Upper lobe of right lung (tissue), 1 donor: ENCODE measurements at places on chromosomes 16 and 17. TPM values are rescaled to one million over a fixed set of nuclear protein-coding genes. Genes with fewer than 3 reads are reported as not detected.

DNA sequence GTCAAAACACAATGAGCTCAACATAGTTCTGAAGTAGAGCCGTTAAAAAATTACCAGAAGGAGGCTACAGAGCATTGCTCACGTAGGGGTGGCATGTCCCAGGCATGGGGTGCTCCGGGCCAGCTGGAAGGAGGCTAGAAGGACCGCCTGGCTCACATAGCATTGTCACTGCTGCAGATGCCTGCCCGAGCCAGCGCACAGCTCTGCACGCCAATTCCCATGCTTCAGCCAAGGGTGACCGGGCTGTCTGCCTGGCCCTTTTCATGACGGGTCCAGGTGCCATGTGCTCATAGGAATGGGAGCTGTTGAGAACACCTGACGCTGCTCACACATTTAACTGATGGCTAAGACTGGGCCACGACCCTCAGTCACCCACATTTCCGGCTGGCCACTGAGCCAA lies 228.9 kb upstream of the FOXF1 start:
- no peak overlapping the region for H3K27ac ChIP-seq
- H3K27me3 ChIP-seq: peaks cover 12% of the 10 kb centered on the region
- no peaks in the 10 kb centered on the region for H3K4me1 ChIP-seq
- DNase-seq: no peak
- no peaks in the 10 kb centered on the region for H3K36me3 ChIP-seq
- no peak overlapping the region for H3K4me3 ChIP-seq

DNA sequence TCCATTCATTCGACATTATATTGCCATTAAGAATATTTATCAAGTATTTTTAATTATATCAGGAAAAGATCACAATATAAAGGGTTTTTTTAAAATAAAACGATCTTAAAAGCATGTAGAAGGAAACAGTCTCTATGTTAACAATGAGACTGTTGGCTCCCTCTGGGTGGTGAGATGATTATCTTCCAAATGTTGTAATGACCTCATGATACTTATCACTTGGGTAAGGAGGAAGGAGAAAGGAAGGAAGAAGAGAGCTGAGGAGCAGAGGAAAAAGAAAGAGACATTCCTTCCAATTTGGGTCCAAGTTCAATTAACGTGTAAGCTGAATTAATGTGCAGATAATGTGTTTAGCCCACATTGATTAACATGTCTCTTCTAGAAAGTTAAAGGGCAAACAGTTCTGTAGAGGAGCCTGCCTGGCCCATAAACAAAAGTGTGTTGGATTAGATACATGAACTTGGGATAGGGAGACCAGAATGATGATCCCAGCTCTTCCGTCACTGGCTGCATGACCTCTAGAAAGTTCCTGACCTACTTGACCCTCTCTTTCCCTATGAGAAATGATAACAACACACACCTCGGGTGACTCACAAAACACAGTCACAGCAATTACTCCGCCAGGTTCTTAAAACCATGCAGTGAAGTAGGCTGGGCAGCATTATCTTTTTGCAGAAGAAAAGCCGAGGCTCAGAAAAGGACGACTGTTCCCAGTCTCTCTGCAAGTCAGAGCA lies 32.0 kb downstream of the PIMREG start:
- H3K4me3 ChIP-seq: no peak overlapping the region
- no peaks in the 10 kb centered on the region for H3K4me1 ChIP-seq
- no peak overlapping the region for H3K27ac ChIP-seq

GRCh38 chr16:3968551-3968950 lies 88.0 kb upstream of the CREBBP start:
- no peaks in the 10 kb centered on the region for H3K4me1 ChIP-seq
- no peaks in the 10 kb centered on the region for H3K27me3 ChIP-seq
- no peak for DNase-seq
- H3K36me3 ChIP-seq: peaks cover 13% of the 10 kb centered on the region
- no peak overlapping the region for H3K27ac ChIP-seq

DNA sequence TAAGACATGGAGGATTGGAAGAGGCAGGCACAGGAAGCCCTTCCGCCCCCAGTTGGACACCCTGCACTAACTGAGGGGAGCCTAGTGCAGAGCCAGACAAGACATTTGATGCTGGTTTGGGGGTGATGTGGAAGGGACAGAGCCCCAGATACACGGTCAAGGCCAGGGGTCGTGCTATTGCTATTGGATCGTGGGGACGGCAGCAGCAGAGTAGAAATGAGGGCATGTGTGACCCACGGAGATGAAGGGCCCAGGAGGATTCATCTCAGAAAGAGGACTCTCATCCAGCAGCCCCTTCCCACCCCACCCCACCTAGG lies 2.0 kb upstream of the VAMP2 start:
- H3K36me3 ChIP-seq: peaks cover 16% of the 10 kb centered on the region
- H3K27ac ChIP-seq: peak overlapping the region; percentile 98
- peak overlapping the region; percentile 9 for H3K4me3 ChIP-seq

AOC2 gene
- 2.0 TPM for total RNA-seq

- H3K27ac ChIP-seq: no peak overlapping the region
- no peak for DNase-seq
- no peaks in the 10 kb centered on the region for H3K4me1 ChIP-seq
- no peak overlapping the region for H3K4me3 ChIP-seq
- no peaks in the 10 kb centered on the region for H3K27me3 ChIP-seq
These were observed 15.6 kb upstream of the PDK2 start for GRCh38 chr17:50079334-50080095.

RSKR gene
- 12.3 TPM for total RNA-seq

DNA sequence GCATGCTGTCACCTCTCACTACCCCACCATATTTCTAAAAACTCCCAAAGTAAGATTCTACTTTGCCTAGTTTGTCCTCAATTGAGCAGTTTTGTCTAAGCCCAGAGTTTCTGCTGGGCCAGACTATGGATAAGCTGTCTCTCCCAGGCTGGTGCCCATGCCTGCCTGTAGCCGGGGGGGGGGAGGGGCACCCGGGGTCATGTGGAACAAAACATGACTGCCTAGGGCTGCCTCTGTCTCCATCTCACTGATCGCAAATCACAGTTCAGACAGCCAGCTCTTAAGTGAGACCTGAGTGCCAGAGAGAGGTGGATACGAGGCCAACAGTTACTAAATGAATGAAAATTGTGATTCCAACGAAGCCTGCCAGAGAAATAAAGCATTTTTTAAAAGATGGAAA lies 78.8 kb upstream of the RPRML start:
- no peaks in the 10 kb centered on the region for H3K4me1 ChIP-seq
- H3K36me3 ChIP-seq: peaks cover 28% of the 10 kb centered on the region
- H3K27ac ChIP-seq: no peak overlapping the region
- no peaks in the 10 kb centered on the region for H3K27me3 ChIP-seq
- no peak overlapping the region for H3K4me3 ChIP-seq

GRCh38 chr16:73040136-73040535 lies 7.8 kb downstream of the ZFHX3 start:
- no peaks in the 10 kb centered on the region for H3K36me3 ChIP-seq
- no peak for DNase-seq
- peaks cover 38% of the 10 kb centered on the region for H3K4me1 ChIP-seq
- H3K4me3 ChIP-seq: no peak overlapping the region
- no peak overlapping the region for H3K27ac ChIP-seq

GRCh38 chr17:76792348-76792747 lies 54.4 kb downstream of the MFSD11 start:
- H3K4me1 ChIP-seq: no peaks in the 10 kb centered on the region
- no peaks in the 10 kb centered on the region for H3K27me3 ChIP-seq

CCDC78 gene
- total RNA-seq: 0.78 TPM

GRCh38 chr16:55016515-55016914 lies 85.8 kb downstream of the IRX5 start:
- H3K27ac ChIP-seq: no peak overlapping the region
- DNase-seq: no peak
- H3K4me3 ChIP-seq: no peak overlapping the region
- peaks cover 7% of the 10 kb centered on the region for H3K27me3 ChIP-seq
- no peaks in the 10 kb centered on the region for H3K36me3 ChIP-seq

DNA sequence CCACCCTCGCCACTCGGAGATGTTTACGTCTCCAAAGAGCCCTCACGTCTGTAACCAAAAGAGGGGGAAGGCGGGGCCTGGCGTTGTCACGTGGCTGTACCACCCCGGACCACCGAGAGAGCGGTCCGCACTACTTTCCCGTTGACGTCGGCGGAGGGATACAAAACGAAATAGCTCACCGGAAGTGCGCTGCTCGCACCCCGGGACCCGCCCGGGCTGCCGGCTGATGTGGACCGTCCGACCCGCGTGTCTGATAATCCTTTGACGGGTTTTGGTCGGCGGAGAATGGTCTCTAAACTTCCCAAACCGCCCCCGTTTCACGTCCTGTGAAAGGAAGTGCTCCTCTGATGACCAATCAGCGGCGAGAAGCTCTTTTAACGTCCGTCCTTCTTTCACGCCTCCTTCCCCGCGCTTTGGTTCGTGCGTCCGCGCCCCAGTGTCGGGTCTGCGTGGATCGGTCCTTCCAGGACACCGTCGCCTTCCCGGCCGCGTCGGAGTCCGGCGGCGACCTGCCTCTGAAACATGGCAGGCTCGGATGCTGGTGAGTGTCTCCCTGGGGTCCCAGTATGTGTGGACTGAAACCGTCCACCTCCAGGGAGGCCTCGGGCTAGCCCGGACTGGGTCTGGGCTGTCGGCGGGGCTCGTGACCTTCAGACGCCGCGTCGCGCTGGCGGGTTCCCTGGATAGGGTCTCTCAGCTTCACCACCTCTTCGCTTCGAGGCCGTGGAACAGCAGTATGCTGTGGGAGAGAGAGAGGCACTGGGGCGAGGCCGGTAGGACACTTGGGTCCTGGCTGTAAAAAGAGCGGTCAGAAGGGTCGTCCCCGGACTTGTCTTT lies at the start of gene CEP95:
TSS of gene CEP95 (plus strand) at position 402 of the 837 bp plus-strand sequence. CDS start at position 523, 121 bp downstream.
- no peaks in the 10 kb centered on the region for H3K27me3 ChIP-seq
- peaks cover 63% of the 10 kb centered on the region for H3K36me3 ChIP-seq
- peak; percentile 98 for DNase-seq
- H3K4me3 ChIP-seq: peak within 1 kb of the TSS; percentile 81
- peaks cover 42% of the 10 kb centered on the region for H3K4me1 ChIP-seq

GRCh38 chr17:45791041-45791582 lies 7.0 kb downstream of the CRHR1 start:
- no peak overlapping the region for H3K27ac ChIP-seq
- H3K36me3 ChIP-seq: no peaks in the 10 kb centered on the region
- DNase-seq: no peak
- H3K4me3 ChIP-seq: no peak overlapping the region
- H3K4me1 ChIP-seq: no peaks in the 10 kb centered on the region

DNA sequence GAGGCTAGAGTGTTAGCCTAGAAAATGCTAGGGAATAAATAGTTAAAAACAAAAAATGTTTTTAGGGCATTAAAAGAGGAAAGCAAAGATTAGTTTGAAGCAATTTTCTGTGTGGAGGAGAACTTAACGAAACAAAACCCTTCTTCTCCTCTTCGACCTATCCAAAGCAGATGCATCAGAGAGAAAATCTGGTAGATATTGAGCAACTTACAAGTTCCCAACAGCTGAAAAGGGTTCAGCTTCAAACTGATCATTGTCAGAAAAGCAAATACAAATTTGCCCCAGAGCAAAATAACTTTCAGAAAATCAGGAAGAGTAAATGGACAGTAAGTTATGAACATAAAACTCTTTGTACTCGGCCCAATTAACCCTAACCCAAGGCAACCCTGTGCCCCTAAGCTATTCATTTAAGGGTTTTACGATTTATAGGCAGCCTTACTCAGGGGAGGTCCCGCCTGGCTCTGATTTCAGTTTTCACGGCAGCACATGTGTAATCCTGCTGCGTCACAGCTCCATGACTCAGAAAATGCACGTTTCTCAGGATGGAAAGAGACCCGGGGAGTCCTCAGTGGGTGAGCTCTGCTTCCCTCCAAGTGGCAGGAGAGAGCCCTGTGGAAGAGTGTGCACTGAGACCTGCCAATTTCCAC lies 405.7 kb upstream of the SALL1 start:
- no peak overlapping the region for H3K27ac ChIP-seq
- H3K4me1 ChIP-seq: no peaks in the 10 kb centered on the region
- no peak for DNase-seq
- H3K36me3 ChIP-seq: no peaks in the 10 kb centered on the region
- no peaks in the 10 kb centered on the region for H3K27me3 ChIP-seq

KRTAP2-3 gene
- total RNA-seq: not detected

DNA sequence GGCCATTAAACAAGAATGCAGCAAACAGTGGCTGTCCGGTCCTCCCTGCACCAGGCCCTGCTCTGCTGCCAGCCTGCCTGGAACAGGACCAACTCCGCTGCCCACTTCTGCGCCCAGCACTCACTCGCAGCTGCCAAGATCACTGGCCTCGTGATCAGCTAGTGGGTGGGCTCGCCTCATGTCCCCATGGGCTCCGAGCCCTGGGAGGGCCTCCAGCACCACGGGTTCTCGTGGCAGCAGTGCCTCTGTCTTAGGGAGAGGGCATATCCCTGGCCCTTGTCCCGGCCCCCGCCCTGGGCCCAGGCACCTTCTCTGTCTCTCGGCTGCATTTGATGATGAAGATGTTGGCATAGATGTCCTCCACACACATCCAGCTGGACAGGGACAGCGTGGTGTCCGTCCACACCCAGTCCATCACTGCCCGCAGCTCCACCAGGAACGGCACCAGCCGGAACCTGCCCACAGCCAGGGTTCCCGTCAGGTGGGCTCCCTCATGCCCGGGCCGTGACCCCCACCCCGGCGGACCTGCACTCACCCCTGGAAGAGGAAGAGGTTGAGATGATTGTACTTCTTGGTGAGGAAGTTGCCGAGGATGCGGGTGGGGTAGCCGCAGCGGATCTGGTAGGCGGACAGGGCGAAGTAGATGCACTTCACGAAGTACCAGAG lies 13.1 kb downstream of the CTU2 start:
- no peak overlapping the region for H3K4me3 ChIP-seq
- H3K4me1 ChIP-seq: no peaks in the 10 kb centered on the region
- no peak overlapping the region for H3K27ac ChIP-seq
- no peak for DNase-seq
- no peaks in the 10 kb centered on the region for H3K27me3 ChIP-seq

DNA sequence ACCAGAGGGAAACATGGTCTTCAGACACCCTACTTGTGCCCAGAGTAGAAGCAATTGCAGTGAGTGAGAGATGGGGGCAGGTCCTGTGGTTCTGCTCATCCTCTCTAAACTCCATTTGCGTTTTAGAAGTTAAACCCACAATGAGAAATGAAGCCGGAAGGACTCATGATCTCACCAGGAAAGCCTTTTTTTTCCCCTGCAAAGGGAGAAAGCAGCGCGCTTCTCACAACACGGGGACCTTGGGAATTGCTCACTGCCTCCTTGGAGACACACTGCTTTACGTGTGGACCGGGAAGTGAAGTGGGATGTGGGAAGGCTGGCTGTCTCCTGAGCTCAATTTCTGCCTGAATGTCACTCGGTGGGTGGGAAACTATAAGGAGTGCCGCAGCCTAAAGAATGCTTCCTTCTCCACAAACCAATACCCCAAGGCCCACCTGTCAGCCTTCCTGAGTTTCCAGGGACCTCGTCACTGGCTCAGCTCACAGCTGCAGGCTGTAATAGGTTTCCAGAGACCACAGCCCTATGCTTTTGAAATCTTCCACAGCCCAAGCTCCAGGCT lies 365.4 kb downstream of the XYLT1 start:
- no peaks in the 10 kb centered on the region for H3K4me1 ChIP-seq
- no peak overlapping the region for H3K4me3 ChIP-seq
- no peak overlapping the region for H3K27ac ChIP-seq
- DNase-seq: no peak
